ENCODE measurements at places on chromosomes 2 and 18.

- DNase-seq: no peak
Observed at GRCh38 chr2:65514555-65515195, 82.3 kb upstream of the SPRED2 start.

- DNase-seq: no peak
Observed at GRCh38 chr2:233211548-233211895, 40.0 kb upstream of the ATG16L1 start.

- peak; percentile 77 for DNase-seq
Observed at GRCh38 chr2:209423562-209424198, at the start of gene MAP2. Gene MAP2, plus strand, starts transcription at chr2:209424047. Its CDS starts 229,124 bp downstream, at chr2:209653171.

- DNase-seq: no peak
Observed at GRCh38 chr2:212539072-212539880, 674 bp upstream of the ERBB4 start.

DNA sequence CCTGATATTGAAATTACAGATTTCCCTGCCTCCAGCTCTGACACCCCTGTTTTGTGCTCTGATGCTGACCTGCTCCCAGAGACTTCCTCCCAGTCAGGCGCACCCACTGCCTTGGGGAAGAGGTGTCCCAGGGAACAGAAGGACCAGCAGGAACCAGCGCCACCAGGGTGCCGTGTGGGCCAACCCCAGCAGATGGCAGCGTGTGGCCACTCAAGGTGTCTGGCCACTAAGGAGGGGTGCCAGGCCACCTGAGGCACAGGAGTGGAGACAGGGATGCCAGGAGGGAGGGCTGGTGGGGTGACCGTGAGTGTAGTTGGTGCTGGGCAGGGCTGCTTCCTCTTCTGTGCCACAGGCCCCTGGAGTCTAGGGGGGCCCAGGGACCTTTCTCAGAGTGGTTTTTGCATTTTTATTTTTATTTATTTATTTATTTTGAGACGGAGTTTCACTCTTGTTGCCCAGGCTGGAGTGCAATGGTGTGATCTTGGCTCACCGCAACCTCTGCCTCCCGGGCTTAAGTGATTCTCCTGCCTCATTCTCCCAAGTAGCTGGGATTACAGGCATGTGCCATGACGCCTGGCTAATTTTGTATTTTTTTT, 56.0 kb downstream of the TEX44 start:
- peak; percentile 21 for DNase-seq

- DNase-seq: no peak
Observed at GRCh38 chr2:134576478-134576877, 142.3 kb downstream of the TMEM163 start.

- no peak for DNase-seq
Observed at GRCh38 chr2:122748552-122749011, 993.1 kb downstream of the TSN start.

Measured in NCI-H1930 (cell line).